GM12878 (cell line): ENCODE measurements at places on chromosomes 11 and 22.
A peak's percentile ranks its signal among the peaks of the same experiment; 100 is the strongest.

GRCh38 chr11:64007629-64008282 lies 21.5 kb downstream of the OTUB1 start:
- no peak for DNase-seq
- H3K4me1 ChIP-seq: no peaks in the 10 kb centered on the region
- H3K27me3 ChIP-seq: no peaks in the 10 kb centered on the region; the same call in none of the 2 replicates
- no peak overlapping the region for H3K4me3 ChIP-seq
- H3K36me3 ChIP-seq: no peaks in the 10 kb centered on the region

GRCh38 chr11:115126515-115127208 lies 377.6 kb downstream of the CADM1 start:
- H3K27me3 ChIP-seq: 0 out of 2 replicates have a peak, but pooled peaks cover 4% of the 10 kb centered on the region
- no peak overlapping the region for H3K27ac ChIP-seq
- no peak overlapping the region for H3K4me3 ChIP-seq
- no peaks in the 10 kb centered on the region for H3K36me3 ChIP-seq

- no peaks in the 10 kb centered on the region for H3K27me3 ChIP-seq
- no peak for DNase-seq
- no peak overlapping the region for H3K27ac ChIP-seq
- no peaks in the 10 kb centered on the region for H3K4me1 ChIP-seq
Observed at GRCh38 chr11:14288189-14288935, 70.6 kb downstream of the RRAS2 start.

GRCh38 chr11:123261345-123262106 lies 66.5 kb upstream of the CLMP start:
- H3K4me1 ChIP-seq: peaks cover 28% of the 10 kb centered on the region
- H3K36me3 ChIP-seq: no peaks in the 10 kb centered on the region
- H3K27ac ChIP-seq: no peak overlapping the region
- H3K27me3 ChIP-seq: no peaks in the 10 kb centered on the region

DNA sequence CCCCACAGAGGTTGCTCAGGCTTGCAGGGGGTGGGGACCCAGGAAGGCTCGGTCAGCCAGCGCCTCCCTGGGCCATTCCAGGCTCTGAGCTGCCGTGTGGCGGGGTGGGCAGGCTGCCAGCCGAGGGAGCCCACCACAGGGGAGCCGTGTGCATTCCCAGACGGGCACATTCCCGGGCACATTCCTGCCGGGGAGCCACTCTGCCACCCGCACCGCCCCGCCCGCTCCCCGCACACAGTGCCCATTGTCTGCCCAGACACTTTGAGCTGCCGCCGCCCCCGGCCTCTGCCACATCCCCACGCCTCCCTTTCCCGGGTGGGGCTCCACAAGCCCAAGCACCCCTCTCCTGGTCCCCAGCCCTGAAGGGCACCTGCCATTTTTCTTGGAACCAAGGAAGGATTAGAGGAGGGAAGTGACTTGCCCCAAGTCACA lies 27.4 kb downstream of the RPL3 start:
- no peaks in the 10 kb centered on the region for H3K27me3 ChIP-seq
- H3K27ac ChIP-seq: no peak overlapping the region

- no peaks in the 10 kb centered on the region for H3K36me3 ChIP-seq
- H3K4me1 ChIP-seq: no peaks in the 10 kb centered on the region
- H3K4me3 ChIP-seq: no peak overlapping the region
- DNase-seq: no peak
- H3K27me3 ChIP-seq: no peaks in the 10 kb centered on the region
Observed at GRCh38 chr11:5992604-5993251, 5.9 kb upstream of the OR52L1 start.

DNA sequence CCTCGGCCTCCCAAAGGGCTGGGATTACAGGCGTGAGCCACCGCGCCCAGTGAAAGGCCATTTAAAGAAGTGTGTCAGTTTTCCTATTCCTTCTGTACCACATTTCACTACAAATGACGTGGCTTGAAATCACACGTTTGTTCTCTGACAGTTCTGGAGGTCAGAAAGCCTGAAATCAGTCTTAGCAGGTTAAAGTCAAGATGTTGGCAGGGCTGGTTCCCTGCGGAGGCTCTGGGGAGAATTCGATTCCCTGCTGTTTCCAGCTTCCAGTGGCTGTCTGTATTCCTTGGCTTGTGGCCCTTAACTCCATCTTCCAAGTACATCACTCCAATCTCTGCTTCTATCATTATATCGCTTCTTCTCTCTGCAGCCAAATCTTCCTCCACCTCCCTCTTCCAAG lies 383.2 kb downstream of the LARGE1 start:
- H3K36me3 ChIP-seq: no peaks in the 10 kb centered on the region
- no peaks in the 10 kb centered on the region for H3K27me3 ChIP-seq
- H3K27ac ChIP-seq: no peak overlapping the region
- H3K4me1 ChIP-seq: no peaks in the 10 kb centered on the region

- no peak overlapping the region for H3K4me3 ChIP-seq
- no peak overlapping the region for H3K27ac ChIP-seq
- H3K27me3 ChIP-seq: no peaks in the 10 kb centered on the region
Observed at GRCh38 chr22:32858957-32859356, 57.5 kb downstream of the TIMP3 start.

DNA sequence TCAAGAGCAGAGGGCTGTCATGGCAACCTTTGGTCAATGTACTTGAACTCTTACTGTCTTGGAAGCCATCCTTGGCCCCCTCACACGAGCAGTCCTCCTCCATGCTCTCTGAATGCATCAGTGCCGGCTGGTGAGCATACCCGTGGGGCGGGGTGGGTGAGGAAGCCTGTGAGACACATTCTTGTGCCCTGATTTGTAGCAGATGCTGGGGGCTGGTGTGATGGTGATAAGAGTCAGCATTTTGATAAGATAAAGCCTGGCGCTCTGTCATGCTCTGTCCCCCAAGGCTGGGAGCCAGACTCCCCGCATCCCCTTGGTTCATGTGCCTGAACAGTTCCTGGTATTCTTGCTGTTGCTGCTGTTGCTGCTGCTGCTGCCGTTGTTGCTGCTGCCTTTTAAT lies 20.5 kb upstream of the APOA1 start:
- H3K27me3 ChIP-seq: no peaks in the 10 kb centered on the region
- no peak overlapping the region for H3K27ac ChIP-seq
- no peak for DNase-seq
- peaks cover 15% of the 10 kb centered on the region for H3K4me1 ChIP-seq
- H3K36me3 ChIP-seq: 0 out of 2 replicates have a peak, but pooled peaks cover 6% of the 10 kb centered on the region
- no peak overlapping the region for H3K4me3 ChIP-seq

DNA sequence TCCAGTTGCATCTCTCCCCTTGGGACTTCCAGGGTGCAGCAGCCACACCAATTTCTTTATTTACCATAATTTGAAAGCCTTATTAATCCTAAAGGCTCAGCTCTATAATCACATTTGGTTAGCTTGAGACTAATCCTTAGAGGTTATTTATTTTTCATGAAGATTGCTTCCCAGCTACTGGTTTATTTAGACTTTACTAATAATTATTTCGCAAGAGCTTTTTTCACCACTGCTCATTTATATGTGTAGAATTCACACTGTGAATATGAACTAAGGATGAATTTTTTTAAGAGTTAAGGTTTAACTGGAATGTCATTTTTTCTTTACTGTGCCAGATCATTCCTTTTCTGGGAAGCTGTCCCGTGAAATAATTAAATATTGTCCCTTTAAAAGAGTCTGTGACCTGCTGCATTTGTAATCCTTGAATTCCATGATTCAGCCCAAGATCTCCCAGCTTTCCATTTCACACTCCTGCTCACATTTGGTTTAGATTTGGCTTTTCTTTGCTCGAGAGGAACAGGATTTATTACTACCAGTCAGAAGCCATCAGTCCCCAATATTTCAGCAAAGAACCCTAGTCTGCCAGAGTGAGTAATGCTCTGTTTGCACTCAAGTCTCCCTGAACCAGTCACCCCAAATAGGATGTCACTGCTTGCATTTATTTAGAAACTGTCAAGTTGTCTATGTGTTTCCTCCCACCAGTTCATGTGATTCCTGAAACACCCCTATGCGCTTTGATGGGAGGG lies 4.4 kb upstream of the CD44 start:
- no peak overlapping the region for H3K27ac ChIP-seq
- H3K4me3 ChIP-seq: no peak overlapping the region
- H3K27me3 ChIP-seq: no peaks in the 10 kb centered on the region
- DNase-seq: no peak

DNA sequence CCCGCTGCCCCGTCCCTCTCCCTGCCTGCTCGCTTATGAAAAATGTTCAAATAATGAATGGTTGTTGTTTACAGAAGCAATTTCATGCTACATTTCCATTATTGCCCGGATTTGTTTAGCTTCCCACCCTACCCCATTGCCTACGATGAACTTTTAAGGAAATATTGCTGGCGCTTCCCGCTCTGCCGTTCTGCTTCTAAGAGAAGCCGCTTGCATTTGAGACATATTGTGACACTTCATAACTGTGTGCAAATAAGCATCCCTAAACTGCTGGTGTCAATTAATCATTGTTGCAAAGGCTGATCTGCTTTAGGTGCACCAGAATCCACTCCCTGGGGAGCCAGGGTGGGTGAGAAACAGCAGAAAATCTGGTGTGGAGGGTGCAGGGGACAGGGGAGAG lies 52.3 kb upstream of the LMO1 start:
- no peak for DNase-seq
- H3K4me1 ChIP-seq: no peaks in the 10 kb centered on the region
- H3K27ac ChIP-seq: no peak overlapping the region
- no peak overlapping the region for H3K4me3 ChIP-seq

GRCh38 chr11:67453816-67454732 lies 1.1 kb upstream of the CABP4 start:
- DNase-seq: no peak
- H3K27me3 ChIP-seq: no peaks in the 10 kb centered on the region
- peaks cover 6% of the 10 kb centered on the region for H3K4me1 ChIP-seq
- H3K36me3 ChIP-seq: no peaks in the 10 kb centered on the region
- no peak overlapping the region for H3K4me3 ChIP-seq

DNA sequence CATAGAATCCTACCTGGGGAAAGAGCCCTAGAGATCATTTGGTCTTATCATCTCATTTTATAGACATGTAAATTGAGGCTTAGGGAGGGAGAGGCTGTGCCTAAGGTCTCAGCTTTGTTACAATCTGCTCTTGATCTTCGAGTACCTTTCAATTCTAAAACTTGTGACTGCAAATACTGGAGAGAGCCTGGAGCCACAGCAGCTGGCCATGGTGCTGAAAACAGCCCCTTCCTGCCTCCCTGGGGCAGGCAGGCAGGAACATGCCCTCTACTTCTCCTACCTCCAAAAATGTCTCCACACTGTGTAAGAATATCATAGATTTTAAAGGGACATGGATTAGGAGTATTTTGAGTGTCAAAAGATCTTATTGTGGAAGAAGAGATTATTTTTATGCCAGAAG lies 52.2 kb downstream of the C22orf42 start:
- no peaks in the 10 kb centered on the region; the same call in 1 of the 2 replicates for H3K27me3 ChIP-seq
- H3K36me3 ChIP-seq: no peaks in the 10 kb centered on the region
- no peaks in the 10 kb centered on the region for H3K4me1 ChIP-seq
- H3K4me3 ChIP-seq: no peak overlapping the region
- no peak for DNase-seq

- no peak overlapping the region for H3K4me3 ChIP-seq
- DNase-seq: no peak
- no peaks in the 10 kb centered on the region for H3K27me3 ChIP-seq
- H3K27ac ChIP-seq: no peak overlapping the region
- H3K36me3 ChIP-seq: no peaks in the 10 kb centered on the region
Observed at GRCh38 chr22:27785831-27786230, 15.7 kb downstream of the MN1 start.

DNA sequence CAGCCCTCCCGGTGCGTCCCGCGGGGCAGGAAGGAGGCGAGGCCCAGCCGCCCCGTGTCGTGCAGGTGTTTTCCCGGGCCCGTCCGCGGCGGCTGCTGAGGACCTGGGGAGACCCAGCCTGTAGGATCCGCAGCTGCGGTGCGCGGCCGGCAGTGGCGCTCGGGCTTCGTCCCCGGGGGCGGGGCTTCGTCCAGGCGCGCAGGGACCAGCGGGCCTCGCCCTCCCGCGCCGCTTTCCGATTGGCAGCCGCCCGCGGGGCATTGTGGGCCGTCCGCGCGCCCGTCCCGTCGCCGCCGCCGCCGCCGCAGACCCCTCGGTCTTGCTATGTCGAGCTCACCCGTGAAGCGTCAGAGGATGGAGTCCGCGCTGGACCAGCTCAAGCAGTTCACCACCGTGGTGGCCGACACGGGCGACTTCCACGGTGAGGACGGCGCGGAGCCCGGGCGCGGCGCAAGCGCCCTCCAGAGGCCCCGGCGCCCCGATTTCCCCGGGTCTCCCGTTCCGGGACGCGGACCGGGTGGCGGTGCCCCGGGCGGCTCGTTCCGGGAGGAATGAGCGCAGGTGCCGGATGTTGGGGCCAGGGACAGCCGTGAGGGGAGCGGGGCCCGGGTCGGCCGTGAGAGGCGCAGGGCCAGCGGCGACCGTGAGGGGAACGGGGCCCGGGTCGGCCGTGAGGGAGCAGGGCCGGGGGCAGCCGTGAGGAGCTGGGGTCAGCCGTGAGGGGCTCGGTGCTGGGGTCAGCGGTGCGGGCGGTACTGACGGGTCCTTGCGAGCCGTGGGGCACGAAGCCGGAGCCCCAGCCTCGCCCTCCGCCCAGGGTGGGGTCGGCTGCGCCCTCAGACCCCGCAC lies at the start of gene TALDO1:
Gene TALDO1 (plus strand): TSS at position 307 of the 849 bp plus-strand sequence. CDS start 18 bp downstream, at position 325.
- no peaks in the 10 kb centered on the region for H3K36me3 ChIP-seq
- H3K27ac ChIP-seq: peak within 1 kb of the TSS; percentile 81
- peak; percentile 42 for DNase-seq
- H3K27me3 ChIP-seq: no peaks in the 10 kb centered on the region

DNA sequence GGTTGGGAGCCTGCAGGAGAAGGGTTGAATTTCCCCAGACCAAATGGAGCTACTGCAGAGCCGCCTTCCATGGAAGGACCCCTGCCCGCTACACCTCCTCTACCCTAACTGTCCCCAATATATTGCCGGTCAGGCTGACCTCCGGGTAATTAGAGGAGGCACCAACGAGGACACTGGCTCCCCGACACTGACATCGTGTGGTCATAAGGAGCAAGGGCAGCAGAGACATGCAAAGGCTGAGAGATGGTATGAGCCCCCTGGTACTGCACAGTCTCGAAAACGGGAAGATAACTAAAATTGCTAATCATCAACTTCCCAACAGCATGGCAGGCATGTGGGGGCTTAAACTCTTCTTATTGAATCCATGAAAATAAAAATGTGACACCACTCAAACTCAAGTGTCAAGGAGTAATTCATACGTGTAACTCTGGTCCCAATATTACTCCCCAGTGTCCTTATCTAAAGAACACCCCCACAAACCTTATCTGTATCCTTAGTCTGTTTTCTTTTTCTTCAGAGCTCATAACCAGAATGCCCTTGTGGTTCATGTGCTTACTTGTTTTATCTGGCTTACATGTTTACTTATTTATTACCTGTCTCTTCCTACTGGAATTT lies 4.4 kb downstream of the CAVIN3 start:
- H3K27ac ChIP-seq: no peak overlapping the region
- no peaks in the 10 kb centered on the region for H3K27me3 ChIP-seq
- H3K4me3 ChIP-seq: no peak overlapping the region
- peaks cover 15% of the 10 kb centered on the region for H3K4me1 ChIP-seq

DNA sequence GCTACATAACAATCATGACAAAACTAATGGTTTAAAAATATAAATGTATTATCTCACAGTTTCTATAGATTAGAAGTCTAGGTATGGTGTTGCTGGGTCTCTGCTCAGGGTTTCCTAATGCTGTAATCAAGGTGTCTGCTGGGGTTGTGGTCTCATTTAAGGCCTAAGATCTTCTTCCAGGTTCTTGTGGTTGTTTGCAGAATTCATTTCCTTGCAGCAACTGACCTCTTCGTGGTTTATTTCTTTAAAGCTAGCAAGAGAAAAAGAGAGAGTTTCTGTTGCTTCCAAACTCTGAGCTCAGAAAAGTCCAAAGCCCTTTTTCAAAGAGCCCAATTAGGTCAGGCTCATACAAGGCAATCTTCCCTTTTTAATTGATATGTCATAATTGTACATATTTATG lies 452.7 kb upstream of the CCDC179 start:
- H3K36me3 ChIP-seq: no peaks in the 10 kb centered on the region
- no peak overlapping the region for H3K4me3 ChIP-seq
- DNase-seq: no peak
- no peak overlapping the region for H3K27ac ChIP-seq
